ENCODE measurements at places on chromosomes 3 and 15.

DNA sequence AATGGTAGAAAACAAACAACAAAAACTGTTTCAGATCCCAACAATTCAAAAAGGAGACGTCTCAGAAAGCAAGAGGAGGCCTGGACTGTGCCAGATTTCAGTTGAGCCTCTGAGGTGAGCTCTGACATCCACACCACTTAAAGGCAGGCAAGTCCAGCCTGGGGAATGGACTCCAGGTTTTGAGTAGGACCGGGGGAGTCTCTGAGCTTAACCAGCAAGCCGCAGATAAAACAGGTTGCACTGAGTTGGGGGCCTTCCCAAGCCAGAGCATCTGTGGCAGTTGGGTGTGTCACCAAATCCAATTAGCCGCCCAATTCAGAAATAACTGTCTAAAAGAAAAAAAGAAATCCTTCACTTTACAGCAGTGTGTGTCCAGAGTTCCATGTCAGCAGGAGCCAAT, 54.7 kb downstream of the OXNAD1 start:
- no peaks in the 10 kb centered on the region for H3K4me1 ChIP-seq
- no peaks in the 10 kb centered on the region for H3K27me3 ChIP-seq
- DNase-seq = no peak
- H3K4me3 ChIP-seq = no peak overlapping the region
- no peak overlapping the region for H3K27ac ChIP-seq

DNA sequence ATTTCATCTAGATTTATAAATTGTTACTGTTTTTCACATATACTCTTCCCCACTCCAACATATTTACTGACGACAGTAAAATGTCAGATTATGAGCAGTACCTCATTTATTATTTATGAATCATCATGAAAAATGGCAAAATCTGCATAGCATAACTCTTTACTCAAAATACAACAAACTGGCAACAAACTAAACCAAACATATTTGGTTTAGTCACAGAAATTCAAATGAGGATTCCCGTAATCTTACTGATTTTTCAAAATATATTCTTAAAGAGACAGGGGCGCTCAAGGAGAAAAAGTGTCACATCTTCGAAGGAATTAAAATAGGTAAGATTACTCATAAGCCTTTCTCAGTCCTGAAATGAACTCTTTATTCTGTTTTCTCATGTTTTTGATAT, 3.0 kb upstream of the GPR87 start:
- H3K4me1 ChIP-seq = peaks cover 8% of the 10 kb centered on the region
- H3K36me3 ChIP-seq = no peaks in the 10 kb centered on the region
- DNase-seq = no peak
- H3K4me3 ChIP-seq = no peak overlapping the region
- no peaks in the 10 kb centered on the region for H3K27me3 ChIP-seq

DNA sequence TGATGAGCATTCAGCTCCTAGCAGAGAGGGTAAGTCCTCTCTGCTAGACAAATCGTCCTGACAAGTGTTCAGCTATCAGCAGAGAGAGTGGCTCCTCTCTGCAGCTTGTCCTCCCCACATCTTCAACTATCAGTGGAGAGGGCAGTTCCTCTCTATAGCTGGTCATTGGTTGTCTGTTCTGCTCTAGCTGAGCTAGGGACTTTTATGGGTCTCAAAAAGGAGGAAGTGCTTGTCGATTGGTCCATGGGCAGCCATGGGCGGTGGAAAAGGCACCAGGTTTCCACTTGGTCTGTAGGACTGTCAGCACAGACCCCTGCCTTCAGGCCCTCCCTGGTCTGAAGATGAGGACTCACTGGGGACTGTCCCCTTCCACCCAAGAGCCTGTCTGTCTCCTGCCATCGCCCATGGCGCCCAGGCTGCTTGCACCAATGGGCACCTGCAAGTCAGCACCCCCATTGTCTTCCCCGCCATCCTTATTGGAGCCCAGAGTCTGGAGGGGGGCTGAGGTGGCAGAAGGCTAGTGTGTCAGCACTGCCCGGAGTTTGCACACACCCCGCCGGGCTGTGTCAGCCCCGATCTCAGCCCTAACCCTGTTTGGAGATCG, 264.7 kb downstream of the ZBBX start:
- H3K27me3 ChIP-seq = no peaks in the 10 kb centered on the region
- no peak overlapping the region for H3K27ac ChIP-seq
- DNase-seq = no peak
- no peaks in the 10 kb centered on the region for H3K4me1 ChIP-seq
- H3K36me3 ChIP-seq = no peaks in the 10 kb centered on the region
- H3K4me3 ChIP-seq = no peak overlapping the region

DNA sequence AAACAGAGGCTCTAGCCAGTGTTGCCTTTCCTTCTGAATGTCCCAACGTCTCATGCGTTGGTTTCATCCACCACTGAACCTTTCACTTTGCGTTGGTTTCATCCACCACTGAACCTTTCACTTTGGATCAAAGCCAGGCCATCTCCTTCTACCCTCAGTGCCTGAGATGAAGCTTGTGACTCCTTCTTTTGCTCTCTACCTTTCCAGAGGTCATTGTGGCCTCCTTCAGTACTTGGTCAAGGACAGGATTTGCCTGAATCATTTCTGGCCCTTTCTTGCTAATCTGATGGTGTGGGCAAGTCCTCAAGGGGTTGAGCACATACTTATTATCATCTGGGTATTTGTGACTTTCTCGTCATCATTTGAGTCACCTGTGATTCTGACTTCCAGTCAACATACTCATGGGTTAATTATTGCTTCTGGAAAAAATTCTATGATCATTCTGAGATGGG, 50.0 kb downstream of the SELENOT start:
- H3K4me1 ChIP-seq = no peaks in the 10 kb centered on the region
- no peak overlapping the region for H3K27ac ChIP-seq
- no peaks in the 10 kb centered on the region for H3K36me3 ChIP-seq
- H3K4me3 ChIP-seq = no peak overlapping the region
- no peak for DNase-seq
- H3K27me3 ChIP-seq = no peaks in the 10 kb centered on the region

DNA sequence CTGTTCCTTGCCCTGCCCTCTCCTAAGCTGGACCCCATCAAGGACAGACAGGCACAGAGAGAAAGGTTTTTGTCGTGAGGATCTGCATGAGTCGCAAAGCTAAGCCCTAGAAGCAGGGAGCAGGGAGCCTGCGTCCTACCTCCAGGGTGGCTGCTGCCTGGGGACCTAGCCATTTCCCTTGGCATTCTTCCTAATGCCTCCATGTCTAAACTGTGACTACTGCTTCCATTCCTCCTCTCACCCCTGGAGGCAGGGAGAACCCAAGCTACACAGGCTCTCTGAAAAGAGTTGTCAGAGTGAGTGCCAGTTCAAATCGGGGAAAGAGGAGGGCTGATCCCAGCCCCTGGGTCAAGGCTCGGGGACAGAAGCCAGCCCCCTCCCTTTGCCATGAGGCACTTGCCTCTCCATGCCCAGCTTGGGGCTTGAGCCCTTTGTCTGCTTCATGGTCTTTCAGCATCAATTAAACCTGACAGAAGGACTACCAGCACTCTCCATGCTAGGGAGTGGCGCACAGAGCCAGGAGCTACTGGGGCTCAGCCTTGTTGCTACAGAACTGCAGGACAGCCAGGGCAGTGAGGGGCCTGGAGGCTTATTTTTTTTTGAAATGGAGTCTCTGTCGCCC, 2.4 kb downstream of the GCHFR start:
- H3K27ac ChIP-seq = no peak overlapping the region
- no peak overlapping the region for H3K4me3 ChIP-seq
- H3K4me1 ChIP-seq = peaks cover 9% of the 10 kb centered on the region
- no peaks in the 10 kb centered on the region for H3K36me3 ChIP-seq
- no peak for DNase-seq

DNA sequence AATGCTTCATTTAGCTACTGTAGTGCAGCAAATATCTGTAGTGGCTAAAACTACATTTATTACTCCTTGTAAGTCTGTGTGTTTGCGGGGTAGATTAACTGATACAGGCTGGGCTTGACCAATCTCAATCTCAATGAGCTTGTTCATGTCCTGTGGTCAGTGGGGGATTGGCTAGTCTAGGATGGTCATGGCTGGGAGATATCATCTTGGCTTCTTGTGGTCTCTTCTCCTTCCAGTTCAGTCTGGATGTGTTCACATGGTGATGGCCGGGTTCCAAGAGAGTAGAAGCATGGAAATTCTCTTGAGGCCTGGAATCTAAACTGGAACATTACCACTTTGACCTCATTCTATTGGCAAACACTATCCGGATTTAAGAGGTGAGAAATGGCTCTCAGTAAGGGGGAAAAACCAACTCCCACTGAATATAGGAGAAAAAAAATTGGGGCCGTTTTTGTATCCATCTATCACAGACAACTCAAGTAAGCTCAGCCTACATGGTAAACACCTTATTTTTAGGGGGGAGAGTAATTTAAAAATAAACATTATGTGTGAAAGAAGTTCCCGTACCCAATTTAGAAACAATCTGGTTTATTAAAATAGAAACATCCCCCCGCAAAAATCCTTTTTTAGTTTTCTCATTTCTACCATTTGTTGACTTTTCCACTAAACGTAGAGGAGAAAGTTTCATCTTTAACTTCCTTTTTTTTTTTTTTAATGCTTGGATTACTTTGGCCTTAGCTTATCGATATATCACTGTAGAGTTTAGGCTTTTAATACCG, 284.9 kb upstream of the TBC1D5 start:
- no peak overlapping the region for H3K27ac ChIP-seq
- H3K4me3 ChIP-seq = no peak overlapping the region
- no peaks in the 10 kb centered on the region for H3K4me1 ChIP-seq
- no peak for DNase-seq
- H3K36me3 ChIP-seq = no peaks in the 10 kb centered on the region
- H3K27me3 ChIP-seq = peaks cover 3% of the 10 kb centered on the region

DNA sequence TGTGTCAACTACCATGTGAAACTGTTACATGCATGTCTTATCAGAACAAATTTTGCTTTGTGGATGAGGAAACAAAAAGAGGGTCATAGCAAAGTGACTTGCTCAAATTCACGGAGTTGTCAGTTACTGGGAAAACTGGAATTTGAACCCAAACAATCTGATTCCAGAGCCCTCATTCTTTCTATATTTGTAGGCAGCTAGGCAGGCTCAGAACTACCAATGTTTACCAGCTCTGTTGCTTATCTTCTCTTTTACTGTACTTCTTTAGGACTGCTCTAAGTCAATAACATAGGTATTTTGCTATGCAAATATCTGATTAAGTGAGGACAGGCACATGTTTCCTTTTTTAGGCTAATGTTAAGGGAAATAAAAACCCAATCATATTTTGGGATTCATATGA, 450.5 kb downstream of the ZPLD1 start:
- H3K4me3 ChIP-seq = no peak overlapping the region
- H3K27me3 ChIP-seq = no peaks in the 10 kb centered on the region
- H3K36me3 ChIP-seq = no peaks in the 10 kb centered on the region

DNA sequence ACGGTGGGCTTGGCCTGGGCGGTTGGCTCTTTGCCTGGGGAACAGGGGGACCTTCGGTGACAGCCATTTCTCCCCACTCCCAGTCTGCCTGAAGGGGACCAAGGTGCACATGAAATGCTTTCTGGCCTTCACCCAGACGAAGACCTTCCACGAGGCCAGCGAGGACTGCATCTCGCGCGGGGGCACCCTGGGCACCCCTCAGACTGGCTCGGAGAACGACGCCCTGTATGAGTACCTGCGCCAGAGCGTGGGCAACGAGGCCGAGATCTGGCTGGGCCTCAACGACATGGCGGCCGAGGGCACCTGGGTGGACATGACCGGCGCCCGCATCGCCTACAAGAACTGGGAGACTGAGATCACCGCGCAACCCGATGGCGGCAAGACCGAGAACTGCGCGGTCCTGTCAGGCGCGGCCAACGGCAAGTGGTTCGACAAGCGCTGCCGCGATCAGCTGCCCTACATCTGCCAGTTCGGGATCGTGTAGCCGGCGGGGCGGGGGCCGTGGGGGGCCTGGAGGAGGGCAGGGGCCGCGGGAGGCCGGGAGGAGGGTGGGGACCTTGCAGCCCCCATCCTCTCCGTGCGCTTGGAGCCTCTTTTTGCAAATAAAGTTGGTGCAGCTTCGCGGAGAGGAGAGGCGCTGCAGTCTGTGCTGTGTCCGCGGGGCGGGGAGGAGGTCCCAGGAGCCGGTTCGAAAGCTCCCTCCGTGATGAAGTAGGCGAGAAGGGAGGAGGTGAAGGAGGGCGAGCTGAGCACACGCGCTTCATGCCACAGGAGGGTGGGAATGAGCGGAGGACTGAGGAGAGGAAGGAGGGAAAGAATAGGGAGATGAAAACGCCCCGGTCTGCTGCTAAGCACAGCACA, 9.6 kb downstream of the CLEC3B start:
- DNase-seq = peak; percentile 55
- peaks cover 8% of the 10 kb centered on the region for H3K27me3 ChIP-seq
- H3K27ac ChIP-seq = no peak overlapping the region
- no peak overlapping the region for H3K4me3 ChIP-seq
- no peaks in the 10 kb centered on the region for H3K4me1 ChIP-seq
- no peaks in the 10 kb centered on the region for H3K36me3 ChIP-seq

- H3K27ac ChIP-seq = no peak overlapping the region
- no peaks in the 10 kb centered on the region for H3K36me3 ChIP-seq
- peaks cover 11% of the 10 kb centered on the region for H3K4me1 ChIP-seq
- H3K4me3 ChIP-seq = no peak overlapping the region
- no peak for DNase-seq
- no peaks in the 10 kb centered on the region for H3K27me3 ChIP-seq
Observed at GRCh38 chr15:58447271-58448010, 15.7 kb downstream of the LIPC start.

DNA sequence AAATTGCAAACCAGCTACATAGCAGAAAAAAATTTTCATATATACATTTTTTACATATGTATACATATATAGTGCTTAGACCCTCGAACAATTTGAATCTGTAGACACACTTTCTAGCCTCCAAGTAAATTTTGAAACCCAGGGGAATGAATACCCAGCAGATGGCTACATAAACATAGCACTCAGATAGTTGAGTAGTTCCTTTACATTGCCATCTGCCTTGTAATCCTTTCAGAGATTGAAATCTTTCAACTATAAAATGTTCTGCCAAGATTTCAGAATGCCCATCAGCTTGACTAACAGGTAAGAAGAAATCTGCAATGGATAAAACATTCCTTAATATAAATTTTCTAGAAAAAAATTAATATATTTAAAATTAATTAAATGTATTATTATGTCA, 1333.5 kb upstream of the CADM2 start:
- no peak overlapping the region for H3K27ac ChIP-seq
- no peak overlapping the region for H3K4me3 ChIP-seq
- no peaks in the 10 kb centered on the region for H3K36me3 ChIP-seq
- DNase-seq = no peak
- no peaks in the 10 kb centered on the region for H3K4me1 ChIP-seq

DNA sequence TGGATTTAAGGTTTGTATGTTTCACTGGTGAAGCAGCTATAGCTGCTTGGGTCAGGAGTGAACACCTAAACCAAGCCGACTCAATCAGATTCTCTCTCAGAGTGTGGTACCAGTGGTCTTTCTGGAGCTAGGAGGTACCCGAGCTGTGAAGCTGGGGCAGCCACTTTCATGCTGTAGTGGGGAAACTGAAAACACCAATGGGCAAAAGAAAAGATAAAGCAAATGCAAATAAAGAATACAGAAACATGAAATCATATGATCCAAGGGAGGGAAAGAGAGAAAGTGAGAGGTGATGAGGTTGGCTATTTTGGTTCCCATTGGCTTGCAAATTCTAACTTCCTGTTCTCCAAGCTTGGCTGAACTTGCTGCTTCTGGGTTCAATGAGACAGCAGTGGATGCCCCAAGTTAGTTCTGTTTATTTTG, 212.3 kb upstream of the CFAP20DC start:
- H3K27me3 ChIP-seq = no peaks in the 10 kb centered on the region
- H3K4me1 ChIP-seq = no peaks in the 10 kb centered on the region
- H3K27ac ChIP-seq = no peak overlapping the region
- DNase-seq = no peak
- no peaks in the 10 kb centered on the region for H3K36me3 ChIP-seq

- no peak for DNase-seq
- no peak overlapping the region for H3K27ac ChIP-seq
- no peak overlapping the region for H3K4me3 ChIP-seq
- no peaks in the 10 kb centered on the region for H3K4me1 ChIP-seq
- H3K27me3 ChIP-seq = no peaks in the 10 kb centered on the region
Observed at GRCh38 chr15:66738116-66738515, 36.1 kb downstream of the SMAD6 start.

Data from mesendoderm (in vitro differentiated cells).